Stimulated activated CD4-positive, alpha-beta T cell treated with anti-CD3 and anti-CD28 coated beads, Interleukin-1b, Interleukin-23, amount 100 ng/mL, for 1 hour (primary cell): ENCODE measurements at places on chromosomes 7 and 10.

GRCh38 chr10:24897326-24897926 is 55.0 kb downstream of the PRTFDC1 start:
- DNase-seq, result no peak

- DNase-seq, result peak; percentile 45
Observed at GRCh38 chr10:73096041-73096448, 621 bp downstream of the P4HA1 start.

DNA sequence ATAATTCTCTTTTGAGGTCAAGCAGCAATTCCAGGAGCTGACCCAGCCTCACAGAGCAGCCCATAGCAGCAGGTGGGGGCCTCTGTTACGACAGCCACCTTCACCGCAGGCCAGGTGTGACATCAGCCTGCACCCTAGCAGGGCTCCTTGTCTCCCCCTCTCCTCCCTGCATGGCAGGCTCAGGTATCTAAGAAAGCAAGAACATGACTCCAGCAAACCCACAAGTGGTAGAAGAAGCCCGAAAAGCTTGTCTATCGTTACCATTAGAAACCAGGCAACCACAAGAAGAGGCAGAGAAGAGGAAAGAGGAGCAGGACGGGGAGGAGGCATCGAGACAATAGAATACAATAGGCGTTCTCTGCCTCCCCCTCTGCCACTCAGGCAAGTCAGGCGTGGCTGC is 104.0 kb upstream of the PRR15 start:
- no peak for DNase-seq

GRCh38 chr7:142800088-142800487 is 29.3 kb downstream of the PRSS2 start:
- DNase-seq, result no peak
